T-helper 1 cell treated with Interleukin-12 subunit alpha and Interleukin-12 subunit beta and Interleukin-4 antibody, amounts not matched to agents 30 ng/mL and 1 ng/mL, for 36 hours (primary cell): ENCODE measurements at places on chromosomes 13 and 19. TPM values are rescaled to one million over a fixed set of nuclear protein-coding genes. Genes with fewer than 3 reads are reported as not detected.

The LAIR1 gene
- 94.0 and 99.5 TPM in 2 replicates for total RNA-seq

The VSTM2B gene
- total RNA-seq: not detected in 2 replicates

The ZNF763 gene
- 1.1 and 1.7 TPM in 2 replicates for total RNA-seq

The LILRB2 gene
- total RNA-seq: not detected in 2 replicates

The GNG7 gene
- total RNA-seq: 0.22 and 0.32 TPM in 2 replicates

The DPF1 gene
- 0.41 and 1.3 TPM in 2 replicates for total RNA-seq

The CEACAM3 gene
- total RNA-seq: not detected in 2 replicates

The COMP gene
- total RNA-seq: not detected in 2 replicates

The ZNF677 gene
- total RNA-seq: 2.5 and 3.2 TPM in 2 replicates
